ENCODE measurements at places on chromosomes 4 and X.
A peak's percentile ranks its signal among the peaks of the same experiment; 100 is the strongest.

GRCh38 chr4:55613621-55614020 lies 21.6 kb upstream of the PDCL2 start:
- DNase-seq = no peak

- peak; percentile 81 for DNase-seq
Observed at GRCh38 chrX:11757719-11758399, at the start of gene MSL3. Gene MSL3 (plus strand): TSS chrX:11758237. CDS start chrX:11758264, 27 bp downstream.

- no peak for DNase-seq
Observed at GRCh38 chrX:13005661-13006473, 31.0 kb downstream of the TMSB4X start.

DNA sequence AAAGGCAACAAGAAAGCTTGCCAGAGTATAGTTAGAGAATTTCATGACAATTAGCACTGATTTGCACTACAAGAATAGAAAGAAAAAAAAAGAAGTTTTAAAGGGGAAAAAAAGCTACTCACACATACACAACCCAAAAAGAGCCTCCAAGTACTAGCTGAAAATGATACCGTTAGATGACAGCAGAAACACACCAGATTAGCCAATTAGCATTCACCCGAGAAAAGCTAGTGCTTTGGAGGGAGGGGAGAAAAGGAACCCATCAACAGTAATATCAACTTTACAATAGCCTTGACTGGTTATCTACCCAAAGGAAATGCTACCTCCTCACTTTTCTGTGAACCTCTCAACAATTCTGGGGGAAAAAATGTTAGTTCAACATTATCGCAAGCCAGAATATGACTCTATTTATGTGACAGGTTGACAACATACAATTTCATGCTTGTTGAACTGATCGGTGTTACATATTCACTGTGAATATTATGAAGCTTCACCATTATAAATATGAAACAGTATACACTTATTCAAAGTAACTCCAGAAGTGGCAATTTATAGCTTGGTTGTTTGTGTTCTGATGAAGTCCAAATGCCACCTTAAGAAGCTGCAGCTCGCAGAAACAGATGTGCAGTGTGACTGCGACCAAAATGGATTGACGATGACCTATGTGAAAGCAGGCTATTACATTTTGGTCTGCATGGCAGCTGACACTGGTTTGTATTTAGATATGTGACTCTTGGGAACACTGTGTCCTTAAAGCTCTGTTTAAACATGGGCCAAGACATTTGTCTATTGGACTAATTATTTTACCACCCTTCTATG lies 15.9 kb downstream of the PPARGC1A start:
- no peak for DNase-seq

GRCh38 chr4:140756319-140757231 lies at the start of gene TBC1D9:
Gene TBC1D9 (minus strand): TSS chr4:140756385. CDS start chr4:140756045, 340 bp downstream.
- peak; percentile 96 for DNase-seq

- no peak for DNase-seq
Observed at GRCh38 chrX:145549496-145549895, 268.1 kb upstream of the SLITRK2 start.

- peak; percentile 4 for DNase-seq
Observed at GRCh38 chr4:175875993-175876771, 64.1 kb upstream of the GPM6A start.

DNA sequence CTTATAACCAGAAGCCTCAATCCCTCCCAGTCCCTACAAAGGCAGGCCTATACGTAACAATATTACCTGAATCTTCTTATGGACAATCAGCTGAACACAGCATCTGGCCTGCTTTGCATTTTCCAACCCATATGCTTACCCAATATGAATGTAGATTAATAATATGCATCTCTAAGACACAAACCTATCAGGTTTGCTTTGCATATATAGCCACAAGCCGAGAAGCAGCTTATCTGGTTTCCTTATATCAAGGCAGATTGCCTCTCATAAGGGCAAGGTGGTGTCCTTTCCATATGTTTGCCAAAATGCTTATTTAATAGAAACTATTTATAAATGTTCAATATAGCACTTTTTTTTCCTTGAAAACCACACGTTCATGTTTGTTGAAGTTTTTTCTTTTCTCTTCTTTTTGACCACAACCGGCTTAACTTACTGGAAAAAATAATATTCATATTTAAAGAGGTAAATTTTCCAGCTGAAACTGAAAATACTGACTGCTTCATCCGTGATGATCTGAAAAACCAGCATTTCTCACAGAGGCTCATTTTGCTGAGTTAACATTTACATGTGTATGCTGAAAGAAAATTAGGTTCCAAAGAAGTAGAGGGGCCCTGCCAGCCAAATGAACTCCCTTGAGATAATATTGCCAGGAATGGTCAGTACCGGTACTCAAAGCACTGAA lies 3.8 kb downstream of the IL21 start:
- no peak for DNase-seq

DNA sequence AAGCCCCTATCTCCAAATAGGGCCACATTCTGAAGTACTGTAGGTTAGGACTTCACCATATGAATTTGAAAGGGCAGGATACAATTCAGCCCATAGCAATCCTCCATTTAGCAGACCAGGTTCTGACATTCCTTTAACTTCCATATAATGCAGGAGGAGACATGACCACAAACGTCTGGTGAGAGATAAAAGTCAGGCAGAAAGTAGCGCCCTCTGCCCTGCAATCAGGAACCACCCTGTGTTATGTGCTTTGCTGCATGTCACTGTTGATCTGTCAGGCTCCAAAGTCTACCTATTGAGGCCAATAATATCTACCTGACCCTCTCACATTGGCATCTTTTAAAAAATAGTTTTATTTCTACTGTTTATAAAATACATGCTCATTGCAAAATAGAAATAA lies 30.2 kb upstream of the SEPSECS start:
- DNase-seq = no peak

- peak; percentile 76 for DNase-seq
Observed at GRCh38 chrX:47802589-47802988, 34.1 kb upstream of the ZNF81 start.

DNA sequence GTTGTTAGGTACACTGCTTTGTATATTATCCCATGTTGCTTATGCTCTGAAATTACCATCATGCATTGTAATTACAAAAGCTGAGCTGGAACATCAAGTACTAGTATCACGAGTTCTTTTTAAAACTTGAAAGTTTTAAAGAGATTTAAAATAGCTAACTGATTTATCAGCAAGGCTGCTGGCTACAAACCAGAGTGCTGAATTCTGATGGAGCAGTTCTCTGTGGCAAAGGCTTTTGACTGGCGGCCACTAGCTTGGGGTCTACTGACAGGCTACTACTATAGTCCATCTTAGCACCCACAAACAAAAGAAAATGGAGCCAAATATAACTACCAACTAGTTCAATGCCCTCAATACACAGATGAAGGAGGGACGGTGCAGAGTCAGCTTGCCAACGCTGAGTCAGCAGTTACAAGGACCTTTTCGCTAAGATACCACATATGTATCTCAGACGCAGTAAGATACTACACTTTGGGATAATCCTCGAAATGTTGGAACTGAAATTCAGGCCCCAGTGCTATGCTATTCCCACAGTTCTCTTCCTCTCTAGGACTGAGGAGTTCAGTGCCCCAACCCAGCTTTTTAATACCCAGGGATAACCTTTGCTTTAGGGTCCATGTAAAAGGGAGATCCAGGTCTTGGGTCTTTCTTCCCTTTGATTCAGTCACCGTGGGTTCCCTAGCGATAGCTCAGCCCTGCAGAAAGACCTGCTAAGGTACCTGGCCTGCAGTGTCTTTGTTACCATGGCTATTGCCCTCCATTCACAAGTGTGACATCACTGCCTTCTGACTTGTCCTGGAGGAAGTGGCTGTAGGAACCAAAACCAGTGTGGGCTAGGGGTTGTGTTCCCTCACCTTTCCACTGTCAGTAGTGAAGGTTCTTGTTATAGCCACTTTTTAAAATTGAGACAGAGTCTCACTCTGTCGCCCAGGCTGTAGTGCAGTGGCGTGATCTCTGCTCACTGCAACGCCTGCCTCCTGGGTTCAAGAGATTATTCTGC lies 22.8 kb downstream of the MFAP3L start:
- DNase-seq = no peak

- DNase-seq = no peak
Observed at GRCh38 chr4:6912441-6912840, 2.8 kb downstream of the TBC1D14 start.

DNA sequence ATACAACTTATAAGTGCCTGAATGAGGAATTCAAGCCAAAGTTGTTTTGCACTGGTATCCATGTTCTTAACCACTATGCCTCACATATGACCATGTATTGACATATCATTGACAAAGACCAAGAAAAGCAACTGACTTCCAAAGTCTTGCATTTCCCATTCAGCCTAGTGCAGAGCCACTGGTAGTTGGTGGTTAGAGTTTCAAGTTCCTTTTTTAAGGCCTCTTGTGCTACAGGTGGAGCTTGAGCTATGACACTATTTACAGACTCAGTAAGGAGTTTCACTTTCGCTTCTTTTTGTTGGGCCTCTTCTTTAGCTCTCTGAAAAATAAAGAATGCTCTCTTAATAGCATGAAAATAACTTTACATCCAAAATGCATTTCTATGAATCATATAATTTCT lies 763.0 kb downstream of the DMD start:
- no peak for DNase-seq

GRCh38 chr4:152784490-152785350 lies 5.0 kb downstream of the ARFIP1 start:
- DNase-seq = peak; percentile 74

DNA sequence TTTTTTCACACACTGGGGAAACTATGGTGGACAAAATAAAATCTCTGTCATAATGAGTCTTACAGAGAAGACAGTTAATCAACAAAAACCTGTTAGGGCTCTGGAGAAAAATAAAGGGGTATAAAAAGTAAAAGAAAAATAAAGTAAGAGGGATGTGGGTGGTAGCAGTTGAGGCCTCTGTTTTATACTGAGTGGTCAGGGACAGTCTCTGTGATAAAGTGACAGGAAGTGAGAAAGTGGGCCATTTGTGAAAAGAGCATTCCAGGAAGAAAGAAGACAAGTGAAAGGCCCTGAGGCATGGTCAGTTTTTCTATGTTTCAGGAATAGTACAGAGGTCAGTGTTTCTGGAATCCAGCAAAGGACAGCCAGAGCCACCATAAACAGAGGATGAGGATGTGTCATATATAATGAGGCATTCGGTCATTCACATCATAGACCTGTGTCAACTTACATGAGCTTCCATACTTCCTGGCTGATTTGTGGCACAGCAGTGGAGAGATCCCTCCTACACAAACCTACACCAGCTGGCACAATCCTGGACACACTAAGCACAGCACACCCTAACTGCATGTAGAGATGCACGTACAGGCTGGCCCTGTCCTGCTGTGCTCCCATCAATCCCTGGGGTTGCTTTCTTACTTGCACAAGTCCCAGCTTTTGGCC lies 64.4 kb upstream of the NAP1L5 start:
- DNase-seq = no peak

- no peak for DNase-seq
Observed at GRCh38 chr4:184021389-184021788, 116.3 kb downstream of the STOX2 start.

- DNase-seq = peak; percentile 36
Observed at GRCh38 chr4:7240306-7240705, 48.0 kb downstream of the SORCS2 start.

DNA sequence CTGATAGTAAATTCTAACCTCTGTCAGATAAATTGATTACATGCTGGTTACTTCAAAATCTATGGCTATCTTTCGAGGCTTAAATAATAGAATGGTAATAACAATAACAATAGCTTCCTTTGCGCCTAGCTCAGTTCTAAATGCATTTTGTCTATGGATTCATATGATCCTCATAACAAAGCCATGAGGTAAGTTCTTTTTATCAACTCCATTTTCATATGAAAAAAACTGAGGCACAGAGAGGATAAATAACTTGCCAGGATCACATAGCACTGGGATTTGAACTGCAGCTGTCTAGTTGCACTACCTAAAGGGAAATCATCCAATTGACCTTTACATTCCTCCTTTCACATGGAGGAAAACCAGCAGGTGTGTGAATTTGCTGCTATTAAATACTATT lies 108.6 kb upstream of the ARX start:
- no peak for DNase-seq

DNA sequence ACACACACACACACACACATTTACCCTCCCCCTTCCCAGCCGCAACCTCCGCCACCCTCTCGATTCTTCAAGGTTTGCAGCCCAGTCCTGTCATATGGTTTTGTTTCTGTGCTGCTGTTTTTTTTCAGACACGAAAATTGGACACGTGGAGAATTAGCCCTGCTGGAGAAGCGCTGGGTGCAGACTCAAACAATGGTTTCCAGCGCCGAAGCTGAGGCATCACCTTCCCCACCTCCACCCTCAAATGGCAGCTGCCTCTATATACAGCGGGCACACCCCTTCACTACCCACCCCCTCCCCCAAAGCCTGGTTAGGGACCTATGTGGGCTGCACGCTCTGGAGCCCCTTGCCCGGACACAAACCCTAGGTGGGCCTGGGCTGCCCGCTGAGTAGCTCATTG lies 87.9 kb downstream of the BCOR start:
- DNase-seq = no peak

DNA sequence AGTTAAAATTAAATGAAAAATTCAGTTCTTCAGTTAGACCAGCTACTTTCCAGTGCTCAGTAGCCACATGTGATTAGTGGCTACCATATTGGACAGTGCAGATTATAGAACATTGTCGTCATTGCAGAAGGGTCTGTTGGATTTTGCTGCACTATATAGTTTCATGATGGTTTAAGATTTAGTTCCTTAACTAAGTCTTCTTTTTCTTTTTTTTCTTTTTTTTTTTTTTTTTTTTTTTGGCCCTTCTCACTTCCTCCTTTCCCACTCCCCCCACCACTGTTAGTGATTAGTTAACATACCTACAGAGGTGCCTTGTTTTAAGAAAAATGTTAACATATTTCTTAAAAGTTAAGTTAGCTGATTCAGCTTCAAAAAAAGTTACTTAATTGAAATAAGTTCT lies 9.0 kb downstream of the RAB9A start:
- DNase-seq = no peak

DNA sequence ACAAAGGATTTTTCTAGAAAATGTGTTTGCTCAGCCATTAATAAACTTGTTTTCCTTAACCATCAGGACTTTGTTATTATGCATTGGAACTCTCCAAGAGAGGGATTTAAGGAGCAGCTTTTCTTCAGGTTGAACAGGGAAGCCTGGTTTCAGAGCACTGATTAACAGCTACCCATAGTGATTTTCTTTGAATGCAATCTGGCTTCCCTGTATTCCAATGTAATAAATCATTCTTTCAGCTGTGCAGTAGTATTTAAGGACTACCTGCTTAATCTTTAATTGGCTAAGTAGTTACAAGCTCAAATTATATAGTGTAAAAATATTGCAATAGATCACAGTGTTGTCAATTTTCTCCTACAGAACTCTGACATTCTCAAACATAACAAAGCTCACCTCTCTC lies 77.5 kb downstream of the TMEM156 start:
- DNase-seq = no peak

- DNase-seq = no peak
Observed at GRCh38 chrX:120439921-120440320, 29.2 kb downstream of the LAMP2 start.

- DNase-seq = peak; percentile 88
Observed at GRCh38 chrX:17377091-17377717, 2.2 kb downstream of the NHS start.

Data from NCI-H69 (cell line).